CD4-positive, alpha-beta memory T cell (primary cell): ENCODE measurements at places on chromosomes 3 and 15. TPM values are rescaled to one million over a fixed set of nuclear protein-coding genes. Genes with fewer than 3 reads are reported as not detected.

Gene MED12L
- total RNA-seq = 0.35 TPM

Gene SOX14
- total RNA-seq = not detected

Gene GPR160
- total RNA-seq = 14.9 TPM

Gene SCN11A
- total RNA-seq = 0.15 TPM

GRCh38 chr15:52441841-52442240, 86.8 kb downstream of the MYO5A start:
- no peak for DNase-seq

- DNase-seq = no peak
Measured at GRCh38 chr3:140234256-140234655, 299.3 kb downstream of the CLSTN2 start.

GRCh38 chr15:98480844-98481243, 167.5 kb upstream of the IGF1R start:
- DNase-seq = no peak

GRCh38 chr3:14169871-14170270, 8.5 kb downstream of the XPC start:
- no peak for DNase-seq

DNA sequence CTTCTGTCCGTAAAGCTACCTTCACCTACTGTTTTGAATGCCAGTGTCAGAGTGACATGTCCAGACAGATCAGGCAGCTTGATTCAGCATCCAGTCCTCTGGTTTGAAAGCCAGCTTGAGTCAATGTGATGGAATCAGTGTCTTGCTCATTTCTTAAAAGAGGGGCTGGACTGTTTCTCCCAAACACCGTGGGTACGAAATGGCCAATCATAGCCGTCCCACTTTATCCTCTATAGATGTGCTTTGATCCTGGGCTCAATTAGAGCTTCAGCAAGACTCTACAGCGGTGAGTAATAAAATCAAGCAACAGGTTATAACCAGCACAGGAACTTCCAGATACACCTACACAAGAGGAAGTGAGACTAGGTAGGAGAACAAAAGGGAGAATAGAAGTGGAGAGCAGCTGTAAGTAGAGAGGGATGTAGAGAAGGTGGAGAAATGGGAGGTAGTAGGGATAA, 17.0 kb upstream of the OR5K1 start:
- no peak for DNase-seq

GRCh38 chr3:24242012-24242698, 252.5 kb downstream of the THRB start:
- DNase-seq = no peak

DNA sequence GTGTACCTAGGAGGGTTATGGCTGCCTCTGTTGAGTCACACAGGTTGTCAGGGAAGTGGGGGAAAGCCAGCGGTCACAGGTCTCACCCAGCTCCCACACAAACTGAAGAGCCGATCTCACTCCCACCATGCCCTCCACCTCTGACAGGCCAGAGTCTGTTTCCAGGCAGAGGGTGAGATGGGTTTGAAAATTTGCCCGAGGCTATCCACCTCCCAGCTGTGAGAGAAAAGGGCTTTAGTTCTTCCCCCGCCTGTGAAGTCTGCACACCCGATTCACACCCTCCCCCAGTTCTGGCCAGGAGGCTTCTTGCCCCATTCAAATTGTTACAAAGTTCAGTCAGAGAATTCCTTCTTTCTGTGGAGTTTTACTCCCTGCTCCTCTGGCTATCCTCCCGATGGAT, 446.9 kb downstream of the EDEM1 start:
- no peak for DNase-seq

DNA sequence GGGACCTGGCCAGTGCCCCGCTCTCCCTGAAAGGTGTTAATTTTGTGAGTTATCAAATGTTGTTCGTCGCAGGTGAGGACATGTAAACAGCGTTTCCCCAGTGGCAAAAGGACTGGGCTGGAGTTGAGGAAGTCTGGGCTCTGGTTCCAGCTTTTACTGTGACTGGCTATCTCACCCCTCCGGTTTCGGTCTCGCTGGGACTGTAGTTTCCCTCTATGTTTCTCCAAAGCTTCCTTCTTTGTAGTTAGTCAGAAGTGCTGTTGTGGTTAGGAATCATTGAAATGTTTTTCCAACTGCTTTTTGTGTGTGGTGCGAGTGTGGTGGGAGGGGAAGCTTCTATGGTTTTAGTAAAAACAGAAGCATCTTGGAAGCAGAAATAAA, 990 bp upstream of the CLDN1 start:
- no peak for DNase-seq

DNA sequence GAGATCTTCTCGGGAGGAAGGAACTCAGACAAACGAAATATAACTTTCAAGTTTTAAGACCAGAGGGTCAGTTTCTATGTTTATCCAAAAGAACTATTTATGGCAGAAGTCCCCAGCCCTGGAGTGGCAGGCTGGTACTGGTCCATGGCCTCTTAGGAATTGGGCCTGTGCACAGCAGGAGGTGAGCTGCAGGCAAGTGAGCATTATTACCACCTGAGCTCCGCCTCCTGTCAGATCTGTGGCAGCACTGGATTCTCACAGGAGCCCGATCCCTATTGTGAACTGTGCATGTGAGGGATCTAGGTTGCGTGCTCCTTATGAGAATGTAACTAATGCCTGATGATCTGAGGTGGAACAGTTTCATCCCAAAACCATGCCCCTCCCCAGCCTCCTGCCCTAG, 14.3 kb upstream of the HPS3 start:
- no peak for DNase-seq

GRCh38 chr15:87896936-87897335, 359.6 kb downstream of the NTRK3 start:
- DNase-seq = no peak

- DNase-seq = no peak
Measured at GRCh38 chr3:11269007-11269406, 3.2 kb upstream of the ATG7 start.

DNA sequence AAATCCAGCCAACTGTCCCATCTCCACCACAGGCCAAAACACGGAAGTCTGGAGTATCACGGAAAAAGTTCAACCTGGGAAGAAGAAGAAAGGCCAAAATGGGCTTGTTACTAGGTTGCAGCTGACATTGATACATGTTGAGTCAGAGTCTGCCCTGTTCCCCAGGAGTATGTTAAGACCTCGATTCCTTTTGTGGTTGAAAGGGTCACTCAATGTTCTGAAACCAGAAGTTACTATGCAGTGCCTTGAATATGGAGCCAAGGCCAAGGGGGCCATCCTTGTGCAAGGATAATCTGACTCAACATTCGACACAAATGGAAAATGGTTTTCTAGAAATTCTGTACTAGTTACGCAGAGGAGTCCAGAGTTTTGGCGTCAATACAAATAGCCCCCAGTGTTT, 104.2 kb downstream of the DGKG start:
- DNase-seq = no peak
